PC-3 (cell line): ENCODE measurements at places on chromosomes 7 and 10. TPM values are rescaled to one million over a fixed set of nuclear protein-coding genes. Genes with fewer than 3 reads are reported as not detected.

PTF1A gene
- total RNA-seq = not detected in 2 replicates

OR6V1 gene
- total RNA-seq = not detected in 2 replicates

OR13A1 gene
- total RNA-seq = 0.04 TPM in 1 of 2 replicates, not detected in the other

SPACDR gene
- total RNA-seq = 0.11 and 2.5 TPM in 2 replicates

ZNRF2 gene
- total RNA-seq = 13.1 and 15.8 TPM in 2 replicates

DNA sequence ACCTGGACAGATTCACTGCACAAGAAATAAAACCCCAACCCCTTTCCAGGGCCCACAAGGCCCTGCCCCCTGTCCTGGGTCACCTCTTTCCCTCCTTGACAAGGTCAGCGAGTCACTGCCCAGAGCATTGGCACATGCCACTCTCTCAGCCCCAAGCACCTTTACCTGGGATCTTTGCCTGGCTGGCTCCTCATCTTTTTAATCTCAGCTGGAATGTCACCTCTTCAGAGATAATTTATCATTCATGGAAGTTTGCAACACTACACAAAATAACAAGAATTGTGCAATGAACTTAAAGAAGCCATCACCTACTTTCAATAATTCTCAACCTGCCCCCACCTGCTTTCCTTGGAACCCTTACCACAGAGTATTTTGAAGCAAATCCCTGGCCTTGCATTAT lies 19.2 kb downstream of the ANTXRL start:
- no peak for DNase-seq

DNA sequence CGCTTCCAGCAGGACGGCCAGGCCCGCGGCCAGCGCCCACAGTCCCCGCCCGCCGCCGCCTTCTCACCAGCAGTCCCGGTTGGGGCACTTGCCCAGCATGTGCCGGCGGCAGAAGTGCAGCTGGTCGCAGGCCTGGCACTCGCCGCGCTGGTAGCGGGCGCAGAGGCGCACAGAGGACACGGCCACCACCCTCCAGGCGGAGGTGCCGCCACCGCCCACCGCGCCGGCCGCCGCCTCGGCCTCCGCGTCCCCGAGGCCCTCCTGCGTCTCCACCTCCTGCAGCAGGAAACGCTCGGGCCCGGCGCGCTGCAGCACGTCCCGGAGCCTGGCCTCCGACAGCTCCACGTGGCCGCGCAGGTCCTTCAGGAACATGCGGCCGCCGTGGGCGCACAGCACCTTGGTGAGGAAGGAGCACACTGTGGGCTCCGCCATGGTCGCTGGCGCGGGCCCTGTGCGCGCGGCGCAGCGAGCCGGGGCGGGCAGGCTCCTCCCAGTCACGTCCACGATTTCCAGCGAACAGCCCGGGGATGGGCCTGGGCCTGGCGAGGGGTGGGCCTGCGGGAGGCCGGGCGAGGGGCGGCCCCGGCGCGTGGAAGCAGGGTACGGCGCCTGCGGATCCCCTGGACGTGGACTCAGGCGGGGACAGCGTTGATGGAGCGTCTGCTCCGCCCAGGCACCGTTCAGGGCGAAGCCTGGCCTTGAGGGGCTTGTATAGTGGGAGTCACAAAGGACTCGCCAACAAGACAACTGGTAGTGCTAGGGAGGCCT lies at the start of gene ZC3HAV1L:
Gene ZC3HAV1L, minus strand, starts transcription at position 457 of the 768 bp plus-strand sequence. Its CDS starts 25 bp downstream, at position 432.
- peak; percentile 67 for DNase-seq

DNA sequence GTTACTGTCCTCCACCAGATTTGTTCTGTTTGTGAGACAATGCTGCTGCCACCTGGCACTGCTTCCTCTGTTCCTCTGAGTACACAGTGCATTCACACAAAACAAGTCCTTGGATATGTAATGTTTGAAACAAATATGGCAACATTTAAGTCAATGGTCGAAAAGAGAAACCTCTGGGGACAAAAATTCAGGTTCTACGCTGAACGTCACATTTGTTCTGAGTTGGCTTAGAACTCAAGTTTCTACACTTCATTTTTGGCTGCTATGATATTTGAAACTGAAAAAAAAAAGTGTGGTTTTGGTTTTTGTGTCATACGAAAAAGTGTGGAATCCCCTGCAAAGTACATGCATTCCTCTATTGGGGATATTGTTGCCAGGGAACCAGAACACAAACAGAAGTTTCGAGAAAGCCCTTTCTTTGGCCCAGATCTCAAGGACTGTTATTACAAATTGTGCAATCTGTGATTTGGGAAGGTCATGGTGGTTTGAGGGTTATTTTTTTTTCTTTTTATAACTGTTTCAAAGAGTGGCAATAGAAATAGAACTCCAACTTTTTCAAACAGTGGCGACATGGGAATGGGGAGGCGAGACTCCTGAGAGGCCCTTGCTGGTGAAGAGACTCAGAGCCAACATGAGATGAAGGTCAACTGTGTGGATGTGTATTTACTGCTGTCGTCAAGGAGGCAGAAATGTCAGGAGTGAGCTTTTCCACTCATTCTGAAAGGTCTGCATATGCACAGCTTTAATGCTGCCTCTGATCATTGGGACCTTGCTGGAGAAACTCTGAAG lies 127.5 kb downstream of the CUBN start:
- DNase-seq = no peak

DNA sequence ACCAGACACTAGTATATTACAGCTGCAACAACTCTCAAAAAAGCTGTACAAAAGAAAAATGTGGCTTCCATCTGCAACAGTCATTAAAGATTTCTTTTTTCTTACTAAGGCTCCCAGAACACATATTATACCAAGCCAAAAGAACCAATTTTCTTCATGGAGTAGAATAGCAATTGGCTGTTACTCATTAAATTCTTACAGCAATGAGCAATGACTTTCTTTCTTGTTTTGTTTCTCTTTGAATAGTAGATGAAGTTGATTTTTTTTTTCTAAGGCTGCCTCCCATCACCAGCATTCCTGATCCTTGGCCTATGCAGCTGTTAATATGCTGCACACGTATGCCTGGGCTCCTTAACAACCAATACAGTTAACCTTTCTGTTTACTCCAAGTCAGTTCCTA lies 36.6 kb upstream of the SPOCK2 start:
- DNase-seq = no peak

DNA sequence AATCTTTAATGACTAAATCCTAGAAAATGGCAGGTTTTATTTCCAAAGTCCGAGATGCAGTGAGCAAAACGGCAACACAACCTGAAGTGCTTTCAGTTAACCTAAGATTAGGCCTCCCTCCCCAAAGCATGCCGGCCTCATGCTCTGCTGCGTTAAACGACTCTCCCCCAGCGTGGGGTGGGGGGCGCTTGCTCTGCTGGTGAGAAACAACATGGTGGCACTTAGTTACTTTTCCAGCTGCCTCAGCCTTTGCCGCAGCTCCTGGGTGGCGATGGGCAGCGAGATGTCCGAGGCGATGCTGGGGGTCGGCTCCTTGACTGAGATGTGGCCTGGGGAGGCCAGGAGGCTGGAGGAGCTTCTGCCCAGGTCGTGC lies 36.7 kb upstream of the NCAPG2 start:
- DNase-seq = no peak

DNA sequence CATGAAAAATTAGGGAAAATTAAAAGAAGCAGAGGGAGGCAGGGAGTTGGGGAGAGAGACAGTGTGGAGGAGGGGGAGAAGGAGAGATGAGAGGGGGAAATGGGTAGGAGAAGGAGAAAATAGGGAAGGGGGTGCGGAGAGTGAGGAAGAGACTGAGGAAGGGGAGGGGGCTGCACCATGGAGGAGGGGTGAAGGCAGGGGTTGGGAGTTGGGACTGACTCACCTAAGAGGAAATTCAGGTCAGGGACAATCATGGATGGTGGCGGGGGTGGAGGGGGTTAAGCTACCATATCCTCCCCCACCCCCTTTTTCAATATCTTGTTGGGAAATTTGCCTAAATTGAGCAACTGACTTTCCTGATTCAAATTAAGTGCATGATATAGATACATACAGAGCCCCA lies 8.0 kb downstream of the GRK5 start:
- no peak for DNase-seq

DNA sequence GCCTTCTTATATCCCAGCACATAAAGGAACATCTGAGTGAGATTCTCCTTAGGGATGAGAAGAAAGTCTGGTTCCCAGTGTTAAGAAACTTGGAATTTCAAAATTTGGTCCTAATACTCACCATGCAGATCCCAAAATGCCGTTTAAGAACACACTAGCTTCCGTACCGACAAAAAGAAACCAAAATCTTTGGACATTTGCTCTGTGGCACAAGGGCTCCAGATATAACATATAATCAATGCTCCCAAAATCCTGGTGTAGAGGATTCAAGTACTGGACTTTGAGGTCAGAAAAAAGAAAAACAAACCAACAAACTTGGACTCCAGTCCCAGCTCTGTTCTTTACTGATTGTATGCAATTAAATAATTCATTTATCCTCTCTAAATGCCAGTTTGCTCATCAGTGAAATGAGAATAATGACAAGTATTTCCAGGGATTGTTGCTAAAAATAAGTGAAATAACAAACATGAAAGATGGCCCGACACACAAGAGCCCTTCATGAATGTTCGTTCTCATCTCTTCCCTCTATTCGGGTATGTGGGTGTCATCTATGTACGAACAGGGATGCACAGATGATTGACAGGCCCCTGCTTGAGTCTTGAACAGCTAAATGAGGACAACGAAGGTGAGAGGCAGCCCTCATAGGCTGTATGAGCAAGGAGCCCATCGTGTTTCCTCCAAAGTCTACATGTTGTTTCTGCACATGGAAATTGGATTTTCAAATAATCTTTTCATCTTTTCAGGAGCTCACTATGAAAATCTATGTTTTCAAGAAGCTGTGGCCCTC lies 48.6 kb upstream of the NEBL start:
- no peak for DNase-seq

DNA sequence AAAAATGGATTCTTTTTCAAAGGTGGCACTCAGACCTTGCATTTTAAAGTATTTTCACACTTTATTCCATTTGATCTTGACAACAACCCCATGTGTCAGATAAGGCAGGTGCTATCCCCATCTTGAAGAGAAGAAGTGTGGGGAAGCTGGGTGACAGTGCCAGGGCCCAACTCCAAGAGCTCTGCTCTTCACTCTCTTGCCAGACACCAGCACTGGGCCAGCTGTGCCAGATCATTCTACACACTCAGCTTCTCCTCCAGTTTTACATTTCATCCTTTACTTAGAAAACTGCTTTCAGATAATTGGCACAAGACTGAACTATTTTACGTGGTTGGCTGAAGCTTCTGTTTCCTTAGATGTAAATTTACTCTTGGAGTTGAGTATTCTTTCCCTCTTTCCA lies 64.4 kb downstream of the ENO4 start:
- no peak for DNase-seq
